Activated CD4-positive, CD25-positive, alpha-beta regulatory T cell treated with anti-CD3 and anti-CD28 coated beads, Interleukin-2, amount 50 U/mL, for 16 hours (primary cell): ENCODE measurements at places on chromosomes 16 and 17.

- no peak for DNase-seq
Measured at GRCh38 chr16:81951564-81951963, 59.7 kb downstream of the SDR42E1 start.

DNA sequence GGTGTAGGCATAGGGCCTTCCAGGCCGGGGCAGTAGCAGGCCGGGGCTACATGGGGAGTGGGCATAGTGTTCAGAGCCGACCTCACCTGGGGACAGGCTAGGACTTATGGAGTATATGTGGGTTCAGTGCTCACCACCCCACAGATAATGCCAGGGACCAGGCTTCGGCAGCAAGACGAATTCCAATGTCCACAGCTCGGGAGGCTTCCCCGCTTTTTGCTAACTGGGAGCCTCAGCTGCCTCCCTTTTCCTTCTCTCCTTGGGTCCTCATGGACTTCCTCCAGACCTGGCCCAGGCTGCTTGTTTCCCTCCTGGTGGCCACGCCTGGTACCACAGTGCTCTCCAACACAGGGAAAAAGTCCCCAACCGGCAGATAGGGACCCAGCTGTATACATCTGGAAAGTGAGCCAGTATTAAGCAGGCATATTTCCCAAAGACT lies 20.1 kb upstream of the SLC46A1 start:
- no peak for DNase-seq

DNA sequence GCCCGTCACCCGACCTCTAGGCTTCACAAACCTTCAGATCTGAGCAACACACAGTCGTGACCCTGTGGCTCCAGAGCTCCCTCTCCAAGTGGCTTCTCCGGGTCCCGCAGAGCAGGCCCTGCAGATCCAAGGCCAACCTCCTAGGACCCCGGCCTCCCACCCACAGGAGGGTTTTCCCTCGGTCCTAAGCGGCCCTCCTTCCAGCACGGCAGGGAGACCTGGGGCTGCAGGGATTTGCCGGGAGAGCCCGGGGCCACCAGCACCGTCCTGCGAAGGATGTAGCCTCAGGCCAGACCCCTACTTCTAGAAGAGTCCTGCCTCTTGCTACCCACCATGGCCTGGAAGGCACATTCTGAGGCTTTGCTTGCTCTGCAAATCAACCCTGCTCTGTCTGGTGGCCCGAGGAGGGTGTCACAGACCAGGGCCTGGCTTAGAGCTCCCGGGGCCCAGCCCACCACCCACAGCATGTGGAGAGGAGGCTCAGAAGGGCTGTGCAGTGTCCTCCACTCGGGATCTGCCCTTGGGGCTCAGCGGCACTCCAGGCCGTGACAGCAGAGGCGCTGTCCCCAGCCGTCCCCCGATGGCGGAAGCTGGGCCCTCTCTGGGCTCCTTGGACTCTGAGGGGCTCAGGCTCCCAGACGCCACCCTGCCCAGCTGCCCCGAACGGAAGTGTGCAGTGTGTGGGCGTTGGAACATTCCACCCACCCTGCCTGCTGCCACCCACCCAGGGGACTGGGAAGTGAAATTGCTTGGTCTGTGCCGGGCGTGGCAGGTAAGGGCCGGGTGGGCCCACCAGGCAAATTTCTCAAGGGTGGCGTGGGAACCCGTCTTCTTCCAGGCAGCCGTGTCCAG lies 28.8 kb upstream of the ACSF3 start:
- no peak for DNase-seq

DNA sequence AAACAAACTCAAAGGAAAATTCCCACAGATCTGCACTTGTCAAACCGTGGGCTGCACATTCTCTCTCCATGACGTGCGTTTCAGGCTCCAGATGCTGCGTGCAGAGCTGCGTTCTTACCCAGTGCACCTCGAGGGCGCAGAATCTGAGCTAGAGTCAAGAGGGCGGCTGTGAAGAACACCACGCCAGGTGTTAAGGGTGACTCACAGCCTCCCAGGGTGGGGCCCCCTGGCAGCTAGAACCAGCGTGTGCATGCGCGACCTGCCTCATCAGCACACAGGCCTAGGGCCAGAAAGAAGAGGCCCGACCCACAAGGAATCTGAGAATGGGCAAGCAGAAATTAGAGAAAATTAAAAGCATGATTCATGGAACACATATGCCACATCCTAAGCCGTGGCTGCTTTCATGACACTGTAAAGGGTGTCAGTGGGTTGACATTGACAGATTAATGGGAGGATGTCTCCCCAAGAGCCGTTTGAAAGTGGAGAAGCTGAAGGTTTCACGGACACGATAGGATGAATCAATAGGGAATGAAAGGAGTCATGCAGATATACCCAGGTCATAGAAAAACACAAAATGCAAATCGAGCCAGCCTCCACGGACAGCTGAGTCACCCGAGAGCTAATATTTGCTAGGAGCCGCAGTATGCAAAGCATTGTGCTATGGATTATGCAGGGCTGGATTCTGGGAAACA lies 29.0 kb downstream of the MARCHF10 start:
- DNase-seq = no peak

DNA sequence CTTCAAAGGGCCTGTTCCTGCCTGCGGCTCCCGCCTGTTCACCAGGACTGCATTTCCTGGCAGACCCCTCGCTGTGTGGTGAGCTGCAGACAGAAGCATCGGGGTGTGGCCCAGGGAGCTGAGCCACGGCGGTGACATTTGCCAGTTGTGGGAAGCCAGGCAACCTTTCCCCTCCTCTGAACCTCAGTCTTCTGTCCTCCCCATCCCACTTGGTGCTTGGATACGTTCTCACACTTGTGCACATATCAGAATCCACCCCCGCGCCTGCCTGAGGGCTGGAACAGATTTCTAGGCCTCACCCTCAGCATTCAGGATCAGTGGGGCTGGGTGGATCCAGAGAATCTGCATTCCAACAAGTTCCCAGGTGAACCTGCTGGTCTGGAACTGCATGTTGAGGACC lies 63.5 kb downstream of the CRISPLD2 start:
- no peak for DNase-seq

- no peak for DNase-seq
Measured at GRCh38 chr16:105521-105920, 27.5 kb downstream of the MPG start.

DNA sequence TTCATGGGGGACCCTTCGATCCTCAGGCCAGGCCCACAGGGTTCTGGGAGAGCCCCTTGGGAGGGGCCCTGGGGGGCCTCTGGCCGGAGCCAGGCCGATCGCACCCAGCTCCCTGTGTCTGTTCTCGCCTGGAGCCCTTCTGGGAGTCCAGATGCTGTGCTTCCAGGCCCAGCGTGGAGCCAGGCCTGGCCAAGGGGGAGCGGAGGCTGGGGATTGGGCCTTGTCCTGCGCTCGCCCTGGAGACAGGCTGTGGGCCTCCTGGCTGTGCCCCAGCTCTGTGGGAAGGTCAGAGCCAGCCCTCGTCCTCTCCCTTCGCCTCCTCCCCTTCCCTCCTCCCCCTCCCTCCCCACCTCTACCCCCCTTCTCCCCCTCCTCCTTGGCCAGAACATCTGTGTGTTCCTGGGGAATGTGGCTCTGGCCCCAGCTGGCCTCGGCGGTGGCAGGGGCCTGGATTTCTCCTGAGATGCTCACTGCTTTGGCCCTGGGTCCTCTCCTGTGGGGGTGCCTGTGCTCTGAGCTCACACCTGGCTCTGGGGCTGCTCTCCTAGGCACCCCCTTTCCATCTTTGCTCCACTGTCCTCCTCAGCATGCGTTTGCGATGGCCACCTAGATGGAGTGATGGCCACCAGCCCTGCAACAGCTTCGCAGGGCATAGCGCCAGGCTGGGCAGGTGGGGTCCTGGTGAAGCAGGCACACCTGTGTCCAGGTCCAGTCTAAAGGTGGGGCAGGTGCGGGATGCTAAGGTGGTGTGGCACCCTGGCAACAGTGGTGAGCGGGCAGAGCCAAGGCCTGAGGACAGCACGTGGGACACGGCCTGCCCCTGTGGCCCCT lies 90.6 kb upstream of the CIBAR2 start:
- DNase-seq = no peak
